ENCODE measurements at places on chromosomes 2 and 18. TPM values are rescaled to one million over a fixed set of nuclear protein-coding genes. Genes with fewer than 3 reads are reported as not detected.

GRCh38 chr18:49722477-49722876 lies 90.9 kb downstream of the ACAA2 start:
- DNase-seq: no peak

DNA sequence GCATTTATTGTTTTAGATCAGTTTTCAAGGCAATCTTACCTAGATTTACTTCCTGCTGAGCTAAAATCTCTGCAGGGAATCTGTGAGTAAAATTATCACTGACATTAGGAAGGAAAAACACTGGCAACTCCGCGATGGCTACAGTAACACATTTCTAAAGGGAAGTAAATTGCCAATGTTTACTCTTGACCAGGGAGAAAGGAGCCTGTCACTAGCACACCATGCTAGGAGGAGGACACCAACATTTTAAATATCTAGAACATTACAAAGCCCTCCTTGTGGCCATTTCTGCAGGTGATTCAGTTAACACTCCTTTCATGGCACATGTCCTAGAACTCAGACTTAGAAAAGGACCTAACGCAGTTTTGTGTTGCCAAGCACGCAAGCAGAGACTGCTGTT lies 58.4 kb downstream of the TCF4 start:
- no peak for DNase-seq

DNA sequence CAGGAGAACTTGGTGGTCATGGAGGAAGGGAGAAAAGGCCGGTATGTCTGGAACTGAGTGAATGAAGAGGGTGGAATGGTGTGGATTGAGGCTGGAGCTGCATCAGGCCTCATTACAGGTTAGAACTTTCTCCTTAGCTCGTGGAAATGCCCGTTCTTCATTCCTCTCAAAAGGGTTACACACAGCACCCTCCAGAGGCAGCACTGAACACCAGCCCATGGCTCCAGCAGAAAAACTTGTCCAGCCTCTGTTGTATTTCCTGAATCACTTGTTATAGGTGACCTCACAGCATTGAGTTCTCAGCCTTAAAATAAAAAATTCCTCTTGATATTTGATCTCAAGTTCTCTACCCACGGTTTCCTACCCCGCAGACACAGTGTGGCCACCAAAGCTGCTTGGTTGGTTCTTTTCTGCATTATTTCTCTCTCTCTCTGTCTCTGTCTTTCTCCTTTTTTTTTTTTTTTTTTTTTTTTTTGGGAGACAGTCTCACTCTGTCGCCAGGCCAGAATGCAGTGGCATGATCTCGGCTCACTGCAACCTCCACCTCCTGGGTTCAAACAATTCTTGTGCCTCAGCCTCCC lies 89.6 kb downstream of the ITGB1BP1 start:
- peak; percentile 32 for DNase-seq

GRCh38 chr18:12106471-12106870 lies 12.8 kb downstream of the ANKRD62 start:
- no peak for DNase-seq

- DNase-seq: no peak
These were observed 54.1 kb upstream of the EPB41L5 start for GRCh38 chr2:119958670-119959268.

- DNase-seq: no peak
These were observed 34.2 kb upstream of the REV1 start for GRCh38 chr2:99524056-99524455.

DNA sequence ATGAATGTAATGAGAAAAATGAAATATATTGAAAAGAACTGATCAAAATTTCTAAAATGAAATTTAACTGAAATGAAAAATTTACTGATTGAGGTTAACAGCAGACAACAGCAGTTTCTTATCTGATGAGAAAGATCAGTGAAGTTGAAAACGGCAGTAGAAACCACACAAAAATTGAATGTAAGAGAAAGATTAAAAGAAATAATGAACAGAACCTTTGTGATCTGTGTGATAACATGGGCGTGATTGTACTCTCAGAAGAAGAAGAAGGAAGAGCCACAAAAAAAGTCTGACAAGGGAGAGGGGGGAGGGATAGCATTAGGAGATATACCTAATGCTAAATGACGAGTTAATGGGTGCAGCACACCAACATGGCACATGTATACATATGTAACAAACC lies 45.2 kb downstream of the FAM117B start:
- no peak for DNase-seq

GRCh38 chr2:213733893-213734292 lies 449.6 kb downstream of the SPAG16 start:
- DNase-seq: no peak

- DNase-seq: no peak
These were observed 25.7 kb downstream of the SRBD1 start for GRCh38 chr2:45585267-45585861.

GRCh38 chr2:53787614-53788289 lies 908 bp downstream of the ERLEC1 start:
- no peak for DNase-seq

GRCh38 chr2:12684471-12684936 lies 32.2 kb upstream of the TRIB2 start:
- peak; percentile 4 for DNase-seq

- DNase-seq: no peak
These were observed 166.3 kb downstream of the HDAC4 start for GRCh38 chr2:239234191-239235175.

- DNase-seq: no peak
These were observed 24.2 kb upstream of the CXXC1 start for GRCh38 chr18:50311650-50312049.

DNA sequence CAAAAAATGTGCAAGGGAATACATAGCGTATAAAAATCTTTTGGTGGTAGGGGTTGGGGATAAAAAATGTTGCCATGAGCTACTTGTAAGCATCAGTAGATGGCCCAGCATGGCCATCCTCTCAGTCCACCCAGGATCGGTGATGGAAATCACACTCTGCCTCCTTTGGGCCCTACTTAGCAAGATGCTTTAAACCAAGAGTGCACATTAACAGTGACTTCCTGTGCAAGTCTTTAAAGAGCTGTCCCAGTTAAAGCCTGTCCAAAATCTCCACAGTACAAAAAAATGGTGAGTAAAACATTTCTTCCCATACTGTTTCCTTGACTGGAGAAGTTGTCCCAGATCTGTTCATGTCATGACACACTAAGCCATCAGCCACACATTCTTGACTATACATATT lies 18.0 kb downstream of the ANKRD44 start:
- DNase-seq: no peak

GRCh38 chr2:42169874-42170521 lies 845 bp downstream of the EML4 start:
- DNase-seq: no peak

GRCh38 chr18:12234451-12235190 lies 19.5 kb upstream of the CIDEA start:
- no peak for DNase-seq

DNA sequence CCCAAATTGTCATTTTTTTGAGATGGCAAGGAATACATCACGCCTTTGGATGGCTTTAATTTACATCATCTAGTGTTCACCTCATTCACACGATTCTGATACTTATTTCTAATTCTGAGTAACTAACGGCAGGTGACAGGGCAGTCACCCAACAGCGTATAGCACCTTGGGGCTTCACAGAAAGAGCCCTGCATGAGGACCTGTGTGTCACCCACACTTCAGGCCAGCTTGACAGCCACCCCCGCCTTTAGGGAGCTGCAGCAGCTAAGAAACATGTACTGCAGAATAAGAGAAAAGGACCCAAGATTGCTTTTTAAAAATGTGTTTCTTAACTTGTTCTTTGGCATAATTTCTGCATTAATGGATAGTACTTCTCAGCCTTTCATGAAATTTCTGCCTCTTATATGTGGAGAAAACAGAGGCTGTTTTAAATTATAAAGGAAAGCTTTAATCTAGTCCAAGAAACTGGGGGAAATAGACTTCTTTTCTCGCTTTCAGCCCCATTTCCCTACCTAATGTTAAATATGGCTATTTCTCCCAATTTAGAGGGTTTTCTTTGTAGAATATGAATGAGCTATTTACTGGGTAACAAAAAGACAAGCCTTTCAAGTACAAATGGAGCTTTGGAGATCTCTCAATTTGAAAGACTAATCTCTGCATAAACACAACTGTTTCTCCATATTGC lies 245.1 kb downstream of the LDLRAD4 start:
- no peak for DNase-seq

DNA sequence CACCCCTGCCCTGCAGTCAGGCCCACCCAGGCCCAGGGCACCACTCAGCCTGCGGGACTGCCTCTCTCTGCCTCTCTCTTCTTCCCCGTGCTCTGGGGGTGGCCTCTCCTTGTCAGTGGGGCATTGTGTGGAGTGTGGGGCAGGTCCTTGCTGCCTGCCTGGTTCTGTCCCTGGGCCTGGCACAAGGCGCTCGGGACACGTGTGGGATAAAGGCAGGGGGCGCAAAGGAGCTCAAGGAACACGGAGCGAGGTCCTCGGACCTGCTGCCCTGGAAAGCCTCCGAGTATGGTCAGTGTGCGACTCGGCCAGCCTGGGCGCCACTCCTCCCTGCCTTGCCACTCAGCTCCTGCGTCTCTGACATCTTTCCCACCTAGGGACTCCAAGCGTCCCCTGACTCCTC lies 262.2 kb downstream of the HDAC4 start:
- no peak for DNase-seq

DNA sequence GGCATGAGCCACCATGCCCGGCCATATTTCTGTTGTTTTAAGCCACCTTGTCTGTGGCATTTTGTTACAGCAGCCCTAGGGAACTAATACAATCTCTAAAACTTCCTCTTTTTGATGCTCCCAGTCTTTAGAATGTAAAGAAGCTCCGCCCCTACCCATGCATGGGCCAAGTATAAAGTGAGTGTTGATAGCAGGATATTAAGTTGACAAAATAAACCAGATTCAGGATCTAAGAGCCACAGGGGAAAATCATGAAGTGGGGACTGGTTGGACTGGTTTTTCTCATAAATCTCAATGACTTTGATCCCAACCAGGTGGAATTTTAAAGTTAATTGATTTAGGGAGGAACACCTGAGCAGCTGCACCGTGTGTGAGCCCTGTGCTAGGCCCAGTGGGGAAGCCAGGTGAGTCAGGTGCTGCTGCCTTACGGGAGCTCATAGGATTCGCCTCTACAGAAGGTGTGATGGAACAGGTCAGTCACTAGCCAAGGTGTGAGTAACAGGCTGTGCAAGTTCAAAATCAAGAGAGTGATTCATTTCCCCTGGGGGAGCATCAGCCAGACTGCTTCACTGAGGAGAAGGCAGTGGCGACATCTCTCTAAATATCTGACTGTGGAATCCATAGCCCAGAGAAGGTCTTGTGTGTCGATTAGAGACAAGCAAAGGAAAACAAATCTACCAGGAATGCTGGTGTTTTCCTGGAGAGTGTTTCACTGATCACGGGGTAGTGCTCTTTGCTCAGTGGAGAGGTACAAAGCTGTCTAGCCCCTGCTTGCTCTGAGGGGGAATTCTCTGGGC lies 63.0 kb upstream of the MSH2 start:
- no peak for DNase-seq

DNA sequence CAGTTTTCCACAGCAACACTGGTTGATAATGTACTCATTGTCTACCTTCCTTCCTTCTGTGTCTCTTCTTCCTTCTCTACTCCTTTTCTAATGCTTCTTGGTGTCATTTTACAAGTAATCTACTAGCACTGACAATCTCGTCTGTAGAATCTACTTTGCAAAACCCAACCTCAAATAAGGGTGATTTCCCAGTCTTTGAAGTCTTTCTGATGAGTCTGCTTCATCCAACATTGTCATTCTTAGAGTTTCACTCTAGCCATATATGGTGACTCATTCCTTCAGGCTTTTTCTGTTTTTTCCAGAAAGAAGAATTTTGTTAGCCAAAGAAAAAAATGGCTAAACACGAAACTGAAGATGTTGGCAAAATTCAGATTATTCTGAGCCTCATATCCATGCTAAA lies 288.7 kb downstream of the MBD2 start:
- no peak for DNase-seq

GRCh38 chr2:119862127-119862889 lies 102.6 kb downstream of the PTPN4 start:
- no peak for DNase-seq

DNA sequence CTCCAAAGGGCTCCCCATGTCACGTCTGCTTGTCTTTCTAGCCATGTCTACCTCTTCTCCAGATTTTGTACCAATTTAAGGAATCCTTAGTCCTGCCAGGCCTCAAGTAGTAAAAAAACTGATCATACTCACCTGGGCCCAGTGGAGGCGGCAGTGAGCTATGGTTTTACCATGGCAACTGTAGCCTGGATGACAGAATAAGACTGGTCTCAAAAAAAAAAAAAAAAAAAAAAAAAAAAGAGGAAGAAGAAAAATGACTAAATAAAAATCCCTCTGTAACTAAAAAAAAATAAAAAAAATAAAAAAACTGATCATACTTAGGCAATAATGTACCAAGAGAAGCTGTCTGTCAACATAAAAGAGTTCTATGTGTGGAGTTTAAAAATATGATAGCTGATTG lies 221.6 kb downstream of the NR4A2 start:
- DNase-seq: no peak

GRCh38 chr2:176535467-176536113 lies 266.3 kb downstream of the MTX2 start:
- no peak for DNase-seq

DNA sequence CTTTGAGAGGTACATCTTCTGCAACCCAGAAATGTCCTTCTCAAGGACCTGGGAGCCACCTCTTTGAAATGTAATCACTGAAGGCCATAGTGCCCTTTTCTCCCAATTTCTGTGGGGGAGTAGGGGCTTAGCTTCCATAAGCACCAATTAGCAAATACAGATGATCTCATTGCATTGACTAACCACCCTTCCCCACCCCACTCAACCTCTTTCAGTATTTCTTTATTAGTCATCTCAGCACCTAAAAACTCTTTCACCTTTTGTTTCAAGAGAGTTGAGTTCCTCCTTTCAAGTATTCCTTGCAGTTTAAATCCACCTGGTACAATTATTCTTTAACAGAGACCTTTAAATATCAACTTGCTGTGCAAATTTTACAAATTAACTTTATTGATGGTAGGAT lies 1011.8 kb upstream of the CDH2 start:
- DNase-seq: no peak

GRCh38 chr2:214934006-214934405 lies 124.5 kb upstream of the BARD1 start:
- no peak for DNase-seq

SCN9A gene
- 1.8 TPM for polyA plus RNA-seq

APLF gene
- polyA plus RNA-seq: 3.2 TPM

FAM124B gene
- polyA plus RNA-seq: 2.8 TPM

KIAA2012 gene
- polyA plus RNA-seq: 0.13 TPM

CD28 gene
- 2.1 TPM for polyA plus RNA-seq

COL3A1 gene
- polyA plus RNA-seq: 1,268 TPM

REG1B gene
- polyA plus RNA-seq: not detected

ITGA6 gene
- polyA plus RNA-seq: 116 TPM

DARS1 gene
- 140 TPM for polyA plus RNA-seq

PLCD4 gene
- polyA plus RNA-seq: 7.4 TPM

OR6B2 gene
- not detected for polyA plus RNA-seq
